Stimulated activated CD4-positive, alpha-beta T cell treated with anti-CD3 and anti-CD28 coated beads, Interleukin-4, amount 100 ng/mL, for 1 hour (primary cell): ENCODE measurements at places on chromosomes 3 and 15.

- no peak for DNase-seq
These were observed 62.5 kb upstream of the SNRK start for GRCh38 chr3:43223670-43224364.

DNA sequence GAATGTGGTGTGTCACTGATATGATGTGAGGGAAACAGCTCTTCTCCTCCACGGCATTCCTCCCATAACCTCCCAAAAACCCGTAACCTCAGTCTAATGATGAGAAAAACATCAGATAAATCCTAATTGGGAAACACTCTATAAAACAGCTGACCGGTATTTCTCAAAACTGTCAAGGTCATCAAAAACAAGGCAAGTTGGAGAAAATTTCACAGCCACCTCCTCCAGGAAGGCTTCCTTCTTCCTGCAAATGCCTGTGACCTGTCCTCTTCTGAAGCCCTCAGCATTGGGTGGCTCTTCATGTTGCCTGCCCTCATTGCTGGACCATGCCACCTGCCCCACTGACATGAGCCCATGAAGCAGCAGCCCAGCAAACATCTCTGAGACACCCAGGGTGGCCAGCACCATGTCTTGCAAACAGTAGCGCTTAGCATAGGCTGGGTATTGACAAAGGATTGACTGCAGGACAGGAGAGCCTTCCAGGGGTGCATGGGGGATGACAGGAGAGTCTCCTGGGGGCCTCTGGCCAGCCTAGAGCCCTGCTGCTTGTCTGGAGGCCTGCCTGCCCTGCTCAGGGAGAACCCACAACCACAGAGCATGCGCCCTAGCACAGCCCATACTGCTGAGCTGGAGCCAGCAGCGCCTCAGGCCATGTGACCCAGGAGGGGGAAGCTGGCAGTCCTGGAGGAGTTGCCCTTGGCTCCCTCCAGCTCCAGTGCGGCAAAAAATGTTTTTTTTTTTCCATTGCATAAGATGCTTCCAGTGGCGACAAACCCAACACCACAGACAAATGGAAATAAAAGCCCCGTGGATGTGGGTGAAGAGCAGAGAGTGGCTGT lies 49.7 kb downstream of the XXYLT1 start:
- DNase-seq, result no peak

DNA sequence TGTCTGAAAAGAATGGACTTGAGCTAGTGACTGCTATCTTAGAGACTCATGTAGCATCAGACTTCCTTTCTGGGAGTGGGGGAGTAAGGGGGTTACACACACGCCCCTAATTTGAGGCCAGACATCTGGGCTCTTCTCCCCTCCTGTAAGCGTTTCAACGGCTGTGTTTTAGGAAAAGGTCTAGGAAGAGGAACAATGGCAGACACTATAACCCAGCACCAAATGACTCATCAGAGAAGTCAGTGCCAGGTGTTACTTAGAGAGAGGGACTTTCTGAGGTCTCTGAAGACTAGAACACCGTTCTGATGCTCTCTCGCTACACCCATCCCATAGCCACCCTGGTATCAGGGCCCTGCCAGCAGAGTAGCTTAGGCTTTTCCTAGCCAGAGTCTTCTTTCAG lies 65.5 kb downstream of the SSUH2 start:
- no peak for DNase-seq

GRCh38 chr3:183745300-183746098 lies 47.9 kb downstream of the YEATS2 start:
- no peak for DNase-seq

- no peak for DNase-seq
These were observed 19.2 kb upstream of the TFDP2 start for GRCh38 chr3:142168514-142168913.

DNA sequence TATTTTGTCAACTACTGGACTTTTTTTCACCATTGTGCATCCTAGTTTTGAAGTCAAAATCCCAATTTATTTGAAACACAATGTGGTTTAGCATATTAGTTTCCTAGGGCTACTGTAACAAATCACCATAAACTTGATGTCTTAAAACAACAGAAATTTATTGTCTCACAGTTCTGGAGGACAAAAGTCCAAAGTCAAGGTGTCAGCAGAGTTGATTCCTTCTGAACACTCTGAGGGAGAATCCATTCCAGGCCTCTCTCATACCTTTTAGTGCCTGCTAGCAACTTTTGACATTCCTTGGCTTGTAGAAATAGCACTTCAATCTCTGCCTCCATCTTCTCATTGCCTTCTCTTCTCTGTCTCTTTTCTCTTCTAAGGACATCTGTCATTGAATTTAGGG lies 14.9 kb upstream of the SLC27A2 start:
- DNase-seq, result no peak
